Activated CD4-positive, CD25-positive, alpha-beta regulatory T cell (primary cell): ENCODE measurements at places on chromosomes 11 and 22.

GRCh38 chr11:100235085-100235484, 452.0 kb upstream of the ARHGAP42 start:
- DNase-seq = no peak

GRCh38 chr11:59841514-59841913, 3.8 kb downstream of the CBLIF start:
- DNase-seq = no peak

DNA sequence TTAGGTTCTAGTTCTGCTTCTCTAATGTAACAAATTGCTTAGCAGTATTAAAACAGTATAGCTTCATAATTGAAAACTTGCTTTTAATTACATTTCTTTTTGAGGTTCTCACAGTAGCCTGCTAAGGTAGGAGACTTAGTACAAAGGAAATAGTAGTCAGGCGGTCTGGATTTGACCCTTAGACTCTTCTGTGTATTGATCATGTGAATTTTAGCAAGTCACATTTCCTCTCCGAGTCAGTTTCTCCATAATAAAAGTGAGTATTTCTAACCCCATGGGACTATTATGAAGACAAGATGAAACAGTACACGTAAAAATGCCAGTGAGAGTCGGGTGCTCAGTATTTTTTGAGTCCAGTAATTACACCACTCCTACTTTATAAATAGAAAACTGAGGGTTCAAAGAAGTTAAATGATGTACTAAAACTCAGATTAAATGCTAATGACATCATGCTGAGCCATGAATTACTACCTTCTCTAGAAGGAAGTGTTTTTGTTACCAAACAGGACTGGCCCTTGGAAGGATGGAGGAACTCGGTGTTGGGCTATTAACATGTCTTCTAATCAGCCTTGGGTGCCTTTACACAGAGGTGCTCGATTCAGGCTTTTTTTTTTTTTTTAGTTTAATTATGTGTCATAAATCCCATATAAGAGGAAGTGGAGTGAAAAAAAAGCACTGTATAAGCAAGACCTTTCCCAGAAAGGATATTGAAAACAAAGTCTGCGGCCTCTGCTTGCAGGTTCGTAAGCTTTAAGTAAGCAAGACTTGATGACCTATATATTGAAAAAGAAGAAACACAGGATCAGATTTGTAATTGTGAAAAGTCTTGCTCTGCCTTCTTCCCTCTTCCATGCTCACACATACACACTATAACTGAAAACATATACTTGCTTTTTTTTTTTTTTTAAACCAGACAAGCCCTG, 109.0 kb downstream of the EMSY start:
- DNase-seq = no peak

GRCh38 chr11:47354913-47355282, 2.4 kb upstream of the MYBPC3 start:
- DNase-seq = no peak

DNA sequence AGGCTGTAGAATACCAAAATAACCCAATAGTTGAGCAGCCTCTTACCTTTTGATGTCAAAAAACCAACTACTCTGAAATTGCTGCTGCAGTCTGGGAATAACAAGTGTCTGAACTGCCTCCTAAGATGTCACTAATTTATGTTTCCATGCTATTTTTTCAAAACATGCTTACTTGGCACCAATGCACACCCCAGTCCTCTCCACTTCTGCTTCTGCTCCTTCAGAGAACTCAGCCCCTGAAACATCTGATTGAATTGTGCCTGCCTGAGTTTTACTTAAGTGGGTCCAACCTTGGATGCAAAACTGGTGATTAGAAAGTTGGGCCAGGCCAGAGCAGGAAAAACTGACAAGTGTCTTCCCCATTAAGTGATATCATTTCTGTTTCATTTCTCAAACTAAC, 24.6 kb upstream of the TMEM218 start:
- no peak for DNase-seq

DNA sequence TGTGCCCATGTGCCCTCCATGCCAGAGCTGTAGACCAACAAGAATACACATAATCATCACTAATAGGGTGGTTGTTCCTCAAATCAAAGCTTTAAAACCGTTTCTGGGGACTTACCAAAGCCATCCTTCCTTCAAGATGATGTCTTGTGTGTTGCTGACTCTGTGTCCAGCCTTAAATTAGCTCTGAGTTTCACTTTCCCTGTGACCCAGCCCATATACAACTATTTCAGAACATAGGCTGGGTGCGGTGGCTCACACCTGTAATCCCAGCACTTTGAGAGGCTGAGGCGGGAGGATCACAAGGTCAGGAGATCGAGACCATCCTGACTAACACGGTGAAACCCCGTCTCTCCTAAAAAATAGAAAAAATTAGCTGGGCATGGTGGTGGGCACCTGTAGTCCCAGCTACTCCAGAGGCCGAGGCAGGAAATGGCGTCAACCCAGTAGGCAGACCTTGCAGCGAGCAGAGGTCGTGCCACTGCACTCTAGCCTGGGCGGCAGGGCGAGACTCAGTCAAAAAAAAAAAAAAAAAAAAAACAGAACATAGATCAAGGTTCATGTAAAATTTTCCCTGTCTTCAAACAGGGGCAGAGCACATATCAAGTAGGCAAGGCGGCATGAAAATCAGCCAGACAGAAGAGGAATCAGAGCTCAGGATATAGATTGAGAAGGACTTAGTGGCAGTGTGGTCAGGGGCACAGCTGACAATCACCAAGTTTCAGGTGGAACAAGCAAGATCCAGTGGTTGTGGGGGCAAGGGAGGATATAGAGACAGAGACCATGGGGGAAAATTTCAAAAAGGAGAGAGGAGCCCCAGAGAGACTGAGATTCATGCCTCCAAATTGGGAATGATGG, at the start of gene PLAAT2:
PLAAT2 (minus strand) TSS at position 179 of the 855 bp plus-strand sequence; CDS start at position 124, 55 bp downstream.
- no peak for DNase-seq

GRCh38 chr11:13324709-13325108, 47.1 kb downstream of the BMAL1 start:
- DNase-seq = no peak

DNA sequence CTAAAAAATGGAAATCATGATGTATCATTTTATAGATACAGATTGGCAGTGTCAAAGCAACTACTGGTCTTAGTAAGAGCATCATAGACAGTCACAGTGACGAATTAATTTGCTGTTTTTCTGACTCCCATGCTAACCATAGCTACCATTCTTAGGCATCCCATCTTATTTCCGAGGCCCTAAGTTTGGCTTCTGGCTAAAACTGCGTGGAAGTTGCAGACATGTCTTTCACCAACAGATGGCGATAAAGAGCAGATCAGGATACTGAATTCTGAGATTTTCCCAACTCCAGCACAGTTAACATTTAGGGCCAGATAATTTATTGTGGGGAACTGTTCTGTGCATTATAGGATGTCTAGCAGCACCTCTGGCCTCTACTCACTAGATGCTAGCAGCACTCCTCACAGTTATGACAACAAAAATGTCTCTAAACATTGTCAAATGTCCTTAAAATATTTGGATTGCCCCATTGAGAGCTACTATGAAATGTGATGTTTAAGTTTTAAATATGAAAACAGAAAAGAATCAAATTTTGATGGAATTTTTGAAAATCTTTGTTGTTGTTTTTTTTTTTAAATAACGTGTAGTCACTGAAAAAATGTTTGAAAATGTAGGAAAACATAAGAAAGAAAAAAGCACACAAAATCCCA, 16.3 kb downstream of the OR2AG2 start:
- no peak for DNase-seq

DNA sequence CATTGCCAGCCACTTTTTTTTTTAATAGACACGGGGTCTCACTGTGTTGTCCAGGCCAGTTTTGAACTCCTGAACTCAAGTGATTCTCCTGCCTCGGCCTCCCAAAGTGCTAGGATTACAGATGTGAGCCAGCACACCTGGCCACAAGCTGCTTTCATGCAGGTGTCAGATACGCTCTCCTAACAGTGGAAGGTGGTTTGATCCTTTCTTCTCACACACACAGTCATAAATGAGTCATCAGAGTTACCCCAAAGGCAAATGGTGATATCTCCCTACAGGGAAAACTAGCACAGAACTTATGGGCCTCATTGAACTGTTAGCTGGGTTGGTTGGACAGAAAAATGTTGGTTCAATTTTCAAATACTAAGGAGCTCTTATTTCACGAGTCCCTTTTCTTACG, 38.2 kb upstream of the UBASH3B start:
- no peak for DNase-seq

GRCh38 chr11:22787551-22788162, 41.9 kb downstream of the SVIP start:
- DNase-seq = no peak

- no peak for DNase-seq
These were observed 31.1 kb downstream of the IFT27 start for GRCh38 chr22:36744791-36745190.

- DNase-seq = no peak
These were observed 62.8 kb upstream of the CTTN start for GRCh38 chr11:70335511-70335910.

GRCh38 chr11:3046641-3047040, 10.6 kb downstream of the CARS1 start:
- no peak for DNase-seq
